ENCODE measurements at places on chromosomes 1 and 21. TPM values are rescaled to one million over a fixed set of nuclear protein-coding genes. Genes with fewer than 3 reads are reported as not detected.

DNA sequence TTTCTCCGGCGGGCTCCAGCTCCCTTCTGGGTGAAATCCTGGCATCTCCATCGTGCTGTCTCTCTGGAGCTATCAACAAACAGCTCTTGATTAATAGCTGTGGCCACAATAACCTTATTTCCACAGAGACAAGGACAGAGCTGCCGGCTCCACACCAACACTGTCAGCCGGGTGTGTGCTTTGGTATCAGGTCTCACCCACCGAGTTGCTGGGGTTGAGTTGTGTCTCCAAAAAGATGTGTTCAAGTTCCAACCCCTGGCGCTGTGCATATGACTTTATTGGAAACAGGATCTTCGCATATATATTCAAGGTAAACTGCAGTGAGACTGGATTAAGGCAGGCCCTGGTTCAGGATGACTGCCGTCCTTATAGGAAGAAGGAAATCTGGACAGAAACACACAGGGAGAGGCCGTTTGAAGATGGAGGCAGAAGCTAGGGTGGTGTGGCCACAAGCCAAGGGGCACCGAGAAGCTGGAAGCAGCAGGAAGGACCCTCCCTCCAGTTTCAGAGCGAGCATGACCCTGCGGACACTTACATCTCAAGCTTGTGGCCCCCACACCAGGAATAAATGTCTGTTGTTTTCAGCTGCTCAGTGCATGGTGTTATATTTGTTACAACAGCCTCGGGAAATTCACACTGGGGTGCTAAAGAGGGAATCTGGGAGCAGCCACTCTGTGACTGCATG is 88.4 kb upstream of the TMPRSS2 start:
- H3K4me1 ChIP-seq, result peaks cover 24% of the 10 kb centered on the region
- no peak for DNase-seq
- H3K36me3 ChIP-seq, result no peaks in the 10 kb centered on the region
- peaks cover 12% of the 10 kb centered on the region for H3K27me3 ChIP-seq

- no peaks in the 10 kb centered on the region for H3K27me3 ChIP-seq
- no peak overlapping the region for H3K27ac ChIP-seq
- H3K4me1 ChIP-seq, result peaks cover 36% of the 10 kb centered on the region
- DNase-seq, result no peak
Measured at GRCh38 chr1:208171616-208172422, 72.4 kb downstream of the PLXNA2 start.

GRCh38 chr1:221030990-221031389 is 151.7 kb downstream of the HLX start:
- H3K27ac ChIP-seq, result no peak overlapping the region
- no peak overlapping the region for H3K4me3 ChIP-seq
- H3K27me3 ChIP-seq, result no peaks in the 10 kb centered on the region
- peaks cover 5% of the 10 kb centered on the region for H3K4me1 ChIP-seq
- DNase-seq, result no peak
- H3K36me3 ChIP-seq, result no peaks in the 10 kb centered on the region

CHODL gene
- 1.2 TPM for total RNA-seq

- H3K36me3 ChIP-seq, result no peaks in the 10 kb centered on the region
- no peak overlapping the region for H3K27ac ChIP-seq
- no peaks in the 10 kb centered on the region for H3K27me3 ChIP-seq
- no peak overlapping the region for H3K4me3 ChIP-seq
Measured at GRCh38 chr1:187894349-187894748, 1065.6 kb downstream of the PLA2G4A start.

ELAPOR1 gene
- 1.1 TPM for total RNA-seq

GRCh38 chr1:17125756-17126237 is 6.5 kb upstream of the PADI2 start:
- peaks cover 7% of the 10 kb centered on the region for H3K27me3 ChIP-seq
- H3K27ac ChIP-seq, result peak overlapping the region; percentile 79
- H3K36me3 ChIP-seq, result no peaks in the 10 kb centered on the region
- H3K4me3 ChIP-seq, result no peak overlapping the region
- H3K4me1 ChIP-seq, result peaks cover 39% of the 10 kb centered on the region

DNA sequence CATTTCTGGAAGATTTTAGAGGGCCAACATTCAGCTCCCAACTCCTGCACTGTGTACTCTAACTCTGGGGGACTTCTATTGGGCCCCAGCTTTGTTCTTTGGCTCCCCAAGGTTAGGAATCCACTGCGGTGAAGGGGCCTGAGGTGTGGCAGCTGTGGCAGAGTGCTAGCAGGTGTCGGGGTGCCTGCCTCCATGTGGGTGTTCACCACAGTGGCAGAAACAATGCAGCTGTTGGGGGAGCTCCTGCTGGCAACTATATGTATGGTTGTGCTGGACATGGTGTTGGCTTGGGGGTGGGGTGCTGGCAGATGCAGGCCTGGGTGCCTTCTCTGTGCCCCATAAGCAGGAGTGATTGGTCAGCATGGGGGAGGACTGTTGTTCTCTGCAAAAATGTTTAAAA is 95.5 kb downstream of the ST6GALNAC3 start:
- peaks cover 34% of the 10 kb centered on the region for H3K36me3 ChIP-seq
- H3K4me3 ChIP-seq, result no peak overlapping the region
- H3K4me1 ChIP-seq, result 0 out of 2 replicates have a peak, but pooled peaks cover 8% of the 10 kb centered on the region
- no peaks in the 10 kb centered on the region for H3K27me3 ChIP-seq
- no peak overlapping the region for H3K27ac ChIP-seq
- no peak for DNase-seq

DNA sequence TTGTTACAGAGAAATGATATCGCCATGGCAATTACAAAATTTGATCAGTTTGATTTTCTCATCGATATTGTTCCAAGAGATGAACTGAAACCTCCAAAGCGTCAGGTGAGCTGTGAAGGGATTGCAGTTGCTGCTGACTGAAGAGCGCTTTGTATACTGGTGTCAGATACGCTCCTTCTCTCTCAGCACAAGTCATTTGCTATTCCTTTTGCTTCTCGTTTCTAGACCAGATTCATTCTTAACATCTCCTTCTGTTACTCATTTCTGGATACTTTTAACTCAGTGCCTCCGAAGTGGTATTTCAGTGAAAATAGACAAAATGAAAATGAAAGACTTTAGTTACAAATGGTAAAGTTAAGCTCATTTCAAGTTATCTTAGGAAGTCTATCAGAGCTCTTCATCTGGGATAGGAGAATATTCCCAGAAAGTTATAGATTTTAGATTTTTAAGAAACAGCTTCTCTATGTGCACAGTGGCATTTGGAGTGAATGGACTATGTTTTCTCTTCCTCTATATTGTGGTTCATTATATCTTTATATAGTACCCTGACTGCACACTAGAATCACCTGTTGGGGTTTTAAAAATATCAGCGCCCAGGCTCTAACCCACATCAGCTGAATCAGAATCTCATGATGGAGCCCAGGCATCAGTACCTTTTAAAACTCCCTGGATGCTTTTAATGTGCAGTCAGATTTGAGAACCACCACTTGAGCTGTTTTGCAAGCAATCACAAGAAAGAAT is 30.3 kb upstream of the KCNQ4 start:
- no peaks in the 10 kb centered on the region for H3K27me3 ChIP-seq
- no peak for DNase-seq
- no peak overlapping the region for H3K27ac ChIP-seq
- no peak overlapping the region for H3K4me3 ChIP-seq

CD5L gene
- total RNA-seq, result not detected

GRCh38 chr1:57831624-57832023 is 407.8 kb upstream of the DAB1 start:
- no peaks in the 10 kb centered on the region for H3K36me3 ChIP-seq
- H3K27me3 ChIP-seq, result no peaks in the 10 kb centered on the region
- DNase-seq, result no peak
- H3K4me3 ChIP-seq, result no peak overlapping the region
- peaks cover 17% of the 10 kb centered on the region for H3K4me1 ChIP-seq

All from WTC11 (cell line).